ENCODE measurements at places on chromosomes 5 and 9.

- peak; percentile 84 for DNase-seq
These were observed 123.7 kb upstream of the NFIB start for GRCh38 chr9:14437354-14438231.

GRCh38 chr5:34827588-34828506 is 11.1 kb upstream of the TTC23L start:
- DNase-seq, result no peak

GRCh38 chr5:55897206-55897894 is 46.2 kb downstream of the IL31RA start:
- no peak for DNase-seq

GRCh38 chr9:123861086-123861755 is 68.7 kb downstream of the DENND1A start:
- DNase-seq, result no peak

GRCh38 chr5:132055808-132056609 is 4.4 kb upstream of the IL3 start:
- DNase-seq, result no peak

GRCh38 chr5:6188344-6188743 is 190.0 kb downstream of the MED10 start:
- no peak for DNase-seq

- no peak for DNase-seq
These were observed 795 bp downstream of the NDUFAF2 start for GRCh38 chr5:60945813-60946187.

DNA sequence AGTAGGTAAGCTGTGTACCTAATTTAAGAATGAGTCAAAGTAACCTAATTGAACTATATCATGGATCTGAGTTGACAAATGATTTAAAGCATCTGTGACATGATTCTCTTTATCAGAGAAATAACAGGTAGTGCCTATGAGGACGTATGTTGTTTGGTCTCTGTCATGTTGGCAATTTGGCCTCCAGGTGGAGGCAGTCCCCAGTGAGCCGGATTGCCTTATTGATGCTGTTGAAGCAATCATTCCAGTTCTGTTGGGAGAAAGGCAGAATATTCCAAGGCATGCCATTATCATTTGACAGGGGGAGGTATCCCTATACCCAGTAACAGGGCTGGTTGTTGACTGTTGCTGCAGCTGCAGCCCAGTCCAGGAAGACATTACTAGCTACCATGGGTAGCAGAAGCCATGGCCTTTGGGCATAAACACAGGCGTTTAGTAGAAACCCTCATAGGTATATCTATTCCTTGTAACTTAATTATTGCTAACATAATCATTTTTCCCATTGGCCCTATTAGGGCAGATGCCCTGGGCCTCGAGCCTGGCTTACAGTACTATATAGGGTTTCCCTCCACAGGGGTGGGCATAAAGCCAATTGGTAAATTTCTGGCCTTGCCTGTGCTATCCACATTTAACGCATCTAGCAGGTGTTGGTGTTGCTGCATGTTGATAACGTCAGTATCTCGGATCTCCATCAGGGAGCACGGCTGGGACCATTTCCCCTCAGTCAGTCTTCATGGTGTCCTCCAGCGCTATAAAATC is 12.2 kb upstream of the SLC22A4 start:
- DNase-seq, result no peak

DNA sequence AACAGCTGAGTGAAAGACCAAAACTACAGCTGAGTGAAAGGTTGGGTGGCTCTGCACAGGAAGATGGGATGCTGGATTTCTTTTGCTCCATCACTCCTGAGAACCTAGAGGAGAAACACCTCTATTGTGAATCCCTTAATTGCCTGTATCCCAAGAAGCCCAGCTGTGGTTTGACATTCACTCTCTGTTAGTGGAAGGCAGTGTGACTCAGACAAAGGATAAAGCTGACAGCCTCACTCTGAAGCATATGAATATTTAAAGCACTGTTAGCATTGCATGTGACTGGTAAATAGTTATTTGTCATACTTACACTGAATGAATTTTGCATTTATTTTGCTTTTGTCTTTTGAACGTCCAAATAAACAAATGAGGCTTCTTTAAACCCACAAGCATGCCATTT is 367.1 kb upstream of the RIOK2 start:
- DNase-seq, result no peak

- no peak for DNase-seq
These were observed 194.4 kb downstream of the DEPDC1B start for GRCh38 chr5:60505373-60506171.

GRCh38 chr5:113344973-113345940 is 89.5 kb downstream of the TSSK1B start:
- no peak for DNase-seq

DNA sequence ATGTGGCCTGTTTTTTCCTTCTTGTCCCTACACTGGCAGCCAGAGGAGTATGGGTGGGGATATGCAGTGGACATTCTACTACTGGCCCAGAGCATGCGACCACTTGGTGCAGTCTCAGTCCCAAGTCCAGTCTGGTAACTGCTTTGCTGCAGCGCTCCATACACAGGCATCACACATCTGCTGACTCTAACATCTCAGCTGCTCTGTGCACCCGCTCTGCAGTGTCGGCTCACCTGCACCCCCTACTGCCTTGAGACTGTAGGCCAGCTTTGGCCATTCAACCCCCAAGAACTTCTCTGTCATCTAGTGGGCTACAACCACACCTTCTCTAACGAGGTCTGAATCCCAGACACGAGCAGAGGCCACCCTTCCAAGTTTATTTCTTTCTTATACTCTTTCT is 46.4 kb upstream of the SLCO6A1 start:
- DNase-seq, result no peak

GRCh38 chr9:81002242-81002641 is 687.1 kb downstream of the TLE1 start:
- DNase-seq, result no peak

- no peak for DNase-seq
These were observed 19.5 kb downstream of the MYMK start for GRCh38 chr9:133505186-133505830.

DNA sequence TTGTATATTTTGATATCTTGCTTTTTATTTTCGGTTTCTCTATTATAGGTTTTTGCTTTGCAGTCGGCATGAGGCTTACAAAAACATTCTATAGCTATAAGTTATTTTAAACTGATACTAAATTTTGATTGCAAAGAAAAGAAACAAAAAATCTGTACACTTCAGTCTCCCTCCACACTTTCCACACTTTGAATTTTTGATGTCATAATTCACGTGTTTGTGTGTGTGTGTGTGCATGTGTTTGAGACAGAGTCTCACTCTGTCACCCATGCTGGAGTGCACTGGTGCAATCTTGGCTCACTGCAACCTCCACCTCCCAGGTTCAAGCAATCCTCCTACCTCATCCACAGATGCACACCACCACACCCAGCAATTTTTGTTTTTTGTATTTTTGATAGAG is 124.9 kb downstream of the MRPS30 start:
- DNase-seq, result no peak

- DNase-seq, result no peak
These were observed 115.0 kb upstream of the EGFLAM start for GRCh38 chr5:38143384-38143783.

DNA sequence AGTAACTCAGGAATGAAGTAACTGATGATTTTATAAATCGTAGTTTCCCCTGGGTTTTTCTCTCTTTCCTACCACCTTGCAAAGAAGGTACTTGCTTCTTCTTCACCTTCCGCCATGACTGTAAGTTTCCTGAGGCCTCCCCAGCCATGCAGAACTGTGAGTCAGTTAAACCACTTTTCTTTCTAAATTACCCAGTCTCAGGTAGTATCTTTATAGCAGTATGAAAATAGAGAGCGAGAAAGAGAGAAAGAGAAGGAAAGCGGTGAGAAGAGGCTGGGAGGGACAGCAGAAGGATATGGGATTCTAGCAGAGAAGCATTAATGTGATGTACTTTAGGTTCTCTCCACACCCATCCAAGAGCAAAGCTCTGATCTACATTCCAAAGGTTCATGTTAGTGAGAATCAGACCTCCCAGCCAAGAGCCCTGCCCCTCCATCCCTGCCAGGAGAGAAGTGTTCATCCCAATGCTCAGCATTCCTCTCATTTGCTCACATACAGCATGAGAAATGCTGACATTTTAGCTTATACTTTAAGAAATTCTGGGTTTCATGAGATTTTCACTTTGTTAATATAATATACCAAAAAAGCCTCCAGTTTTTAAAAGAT is 185.0 kb upstream of the PTGER4 start:
- DNase-seq, result no peak

DNA sequence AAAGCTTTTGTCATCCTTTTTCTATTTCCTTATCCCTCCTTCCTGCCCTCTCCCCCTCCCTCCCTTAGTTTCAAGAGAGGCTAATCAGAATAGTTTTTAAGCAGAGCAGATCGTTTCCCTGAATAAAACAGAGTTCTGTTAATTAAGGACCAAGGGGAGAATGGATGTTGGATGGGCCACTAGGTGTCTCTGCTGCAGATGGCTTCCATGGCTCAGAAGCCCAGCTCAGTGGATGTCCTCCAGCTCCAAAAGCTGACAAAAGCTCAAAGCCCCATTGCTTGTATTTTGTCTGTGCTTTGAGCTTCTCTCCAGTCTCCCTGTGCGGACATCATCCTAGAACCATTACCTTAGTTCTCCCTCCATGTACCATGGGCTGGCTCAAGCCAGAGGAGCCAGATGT is 21.0 kb upstream of the NPR3 start:
- DNase-seq, result no peak

- no peak for DNase-seq
These were observed 9.2 kb upstream of the RARS1 start for GRCh38 chr5:168477060-168477459.

GRCh38 chr9:125397736-125398135 is 136.1 kb downstream of the GAPVD1 start:
- no peak for DNase-seq

DNA sequence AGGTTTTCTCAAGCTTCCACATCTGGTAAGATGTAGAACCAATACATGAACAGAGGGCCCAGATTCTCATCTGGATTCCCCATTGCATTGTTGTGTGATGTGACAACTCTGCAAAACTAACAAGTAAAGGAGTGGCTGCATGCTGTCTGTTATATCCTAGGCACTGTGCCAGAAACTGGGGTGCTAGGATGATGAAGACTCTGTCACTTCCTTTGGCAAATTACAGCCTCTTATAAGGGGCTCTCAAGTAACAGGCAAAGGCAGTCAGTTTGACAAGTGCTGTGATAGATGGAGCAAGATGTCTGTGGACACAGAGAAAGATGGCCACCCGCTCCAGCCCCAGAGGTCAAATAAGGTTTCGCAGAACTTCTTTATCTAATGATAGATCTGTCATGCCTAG is 115.7 kb downstream of the PAPPA start:
- no peak for DNase-seq

- peak; percentile 78 for DNase-seq
These were observed 27.0 kb downstream of the SUB1 start for GRCh38 chr5:32612134-32612888.

GRCh38 chr5:38478166-38478565 is 78.3 kb downstream of the LIFR start:
- no peak for DNase-seq

DNA sequence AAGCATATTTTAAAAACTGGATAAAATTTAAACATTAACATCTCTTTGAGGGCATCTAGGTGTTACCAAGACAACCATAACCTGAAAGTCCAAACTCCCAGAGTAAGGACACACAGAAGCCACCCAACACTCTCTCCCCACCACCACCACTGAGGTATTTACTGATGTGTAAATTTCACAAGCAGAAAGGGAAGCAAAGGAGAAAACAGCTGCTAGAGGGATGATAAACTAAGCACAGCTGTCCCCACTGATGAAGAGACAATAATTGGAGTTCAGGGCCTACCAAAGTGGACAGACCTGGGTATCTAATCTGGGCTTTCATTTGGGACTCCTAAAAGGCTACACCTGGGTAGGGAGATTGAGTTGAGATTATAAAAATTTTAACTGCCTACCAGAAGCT is 63.6 kb downstream of the FRMD3 start:
- DNase-seq, result no peak

GRCh38 chr9:108727580-108728111 is 128.1 kb downstream of the ACTL7B start:
- no peak for DNase-seq

DNA sequence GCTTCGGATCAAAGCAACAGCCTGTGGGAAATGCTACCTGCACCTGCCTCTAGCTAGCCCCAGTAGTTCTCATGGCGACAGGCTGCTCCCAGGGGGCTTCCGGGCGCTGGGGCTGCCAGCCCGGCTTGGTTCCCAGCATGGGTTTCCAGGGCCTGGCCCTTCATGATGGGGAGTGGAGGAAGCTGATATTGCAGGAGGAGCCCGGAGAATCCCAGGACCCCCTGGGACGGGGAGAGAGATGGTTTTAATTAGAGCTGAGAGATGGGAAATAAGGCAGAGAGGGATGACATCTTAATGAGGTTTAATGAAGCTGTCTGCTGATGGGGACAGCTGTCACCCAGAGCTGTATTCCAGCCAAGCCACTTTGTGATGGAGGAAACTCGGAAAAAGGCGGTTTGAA is 78.6 kb downstream of the CFAP77 start:
- DNase-seq, result peak; percentile 25

- no peak for DNase-seq
These were observed 10.4 kb downstream of the TMOD1 start for GRCh38 chr9:97511655-97512427.

DNA sequence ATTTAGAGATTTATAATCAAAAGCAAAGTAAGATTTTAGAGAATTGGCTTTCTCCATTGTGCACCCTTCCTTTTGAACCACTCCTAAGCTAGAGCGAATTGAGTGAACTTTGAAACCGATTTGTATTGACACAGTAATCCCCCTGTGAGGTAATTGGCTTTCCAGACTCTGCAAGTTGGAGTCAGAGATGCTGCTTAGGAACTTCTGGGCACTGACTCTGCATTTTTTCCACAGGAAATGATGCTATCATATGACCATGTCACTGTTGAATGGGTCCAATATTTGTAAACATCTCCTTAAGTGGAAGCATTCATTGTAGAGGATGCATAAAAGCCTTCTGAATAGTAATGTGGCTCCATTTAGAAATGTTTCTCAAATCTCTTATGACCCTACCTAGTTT is 394.4 kb upstream of the ZNF608 start:
- no peak for DNase-seq

GRCh38 chr5:136020383-136021015 is 8.3 kb upstream of the TGFBI start:
- no peak for DNase-seq

DNA sequence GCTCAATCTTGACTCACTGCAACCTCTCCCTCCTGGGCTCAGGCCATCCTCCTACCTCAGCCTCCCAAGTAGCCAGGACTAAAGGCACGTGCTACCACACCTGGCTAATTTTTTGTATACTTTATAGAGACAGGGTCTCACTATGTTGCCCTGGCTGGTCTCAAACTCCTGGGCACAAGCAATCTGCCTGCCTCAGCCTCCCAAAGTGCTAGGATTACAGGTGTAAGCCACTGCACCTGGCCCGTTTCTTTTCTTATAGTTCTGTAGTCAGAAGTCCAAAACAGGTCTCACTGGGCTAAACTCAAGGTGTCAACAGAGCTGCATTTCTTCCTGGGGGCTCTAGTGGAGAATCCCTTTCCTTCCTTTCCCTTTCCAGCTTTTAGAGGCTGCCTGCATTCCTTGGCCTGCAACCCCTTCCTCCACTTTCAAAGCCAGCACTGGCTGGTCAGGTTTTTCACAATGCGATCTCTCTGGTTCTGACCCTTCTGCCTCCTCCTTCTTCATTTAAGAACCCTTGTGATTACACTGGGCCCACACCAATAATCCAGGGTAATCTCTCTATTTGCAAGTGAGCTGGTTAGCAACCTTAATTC is 16.3 kb downstream of the IRF1 start:
- DNase-seq, result no peak
